Stimulated activated CD4-positive, alpha-beta T cell treated with anti-CD3 and anti-CD28 coated beads, TNF-alpha, amount 100 ng/mL, for 4 hours (primary cell): ENCODE measurements at places on chromosomes 7 and 10.

- DNase-seq = no peak
Observed at GRCh38 chr10:51422311-51423120, 276.9 kb downstream of the CSTF2T start.

GRCh38 chr7:107690611-107691010, 30.0 kb downstream of the SLC26A4 start:
- DNase-seq = no peak

DNA sequence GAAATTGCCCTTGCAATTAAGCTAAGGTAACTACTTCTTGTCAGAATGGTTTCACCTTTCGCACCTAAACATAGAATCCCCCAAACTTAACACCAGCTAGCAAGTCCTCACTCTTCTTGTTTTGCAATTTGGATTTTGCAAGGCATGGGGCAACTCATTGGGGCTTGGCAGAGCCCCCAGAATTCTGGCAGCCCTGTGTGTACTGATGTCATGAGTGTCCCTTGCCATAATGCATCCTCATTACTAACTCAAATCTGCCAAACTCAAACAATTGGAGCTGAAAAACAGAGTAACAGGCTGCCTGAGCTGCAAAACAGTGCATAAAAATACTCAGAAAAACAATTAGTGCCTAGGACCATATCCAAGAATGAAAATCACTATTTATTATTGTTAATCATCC, 7.9 kb upstream of the XPNPEP1 start:
- DNase-seq = no peak

- DNase-seq = no peak
Observed at GRCh38 chr7:30322271-30323005, 38.0 kb downstream of the ZNRF2 start.
